NCI-H2029 (cell line): ENCODE measurements at places on chromosomes 7 and 10.

DNA sequence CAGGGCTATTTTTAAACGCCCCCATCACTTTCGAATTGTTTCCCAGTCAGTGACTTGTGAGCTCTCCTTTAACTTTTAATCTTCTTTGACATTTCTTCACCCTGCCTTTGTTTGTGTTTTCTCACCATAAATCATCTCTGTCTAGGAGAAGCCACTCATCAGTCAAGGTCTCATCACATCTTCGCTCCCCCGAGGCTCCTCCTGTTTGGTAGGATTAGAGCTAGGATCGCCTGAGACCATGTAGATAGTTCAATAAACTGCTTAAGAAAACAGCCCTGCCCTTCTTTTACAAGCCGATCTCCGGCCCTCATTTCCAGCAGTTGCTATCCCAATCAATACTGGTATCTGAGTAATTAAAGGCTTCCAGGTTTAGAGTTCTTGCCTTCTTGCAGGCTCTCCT, 472.8 kb upstream of the ADARB2 start:
- DNase-seq, result no peak

DNA sequence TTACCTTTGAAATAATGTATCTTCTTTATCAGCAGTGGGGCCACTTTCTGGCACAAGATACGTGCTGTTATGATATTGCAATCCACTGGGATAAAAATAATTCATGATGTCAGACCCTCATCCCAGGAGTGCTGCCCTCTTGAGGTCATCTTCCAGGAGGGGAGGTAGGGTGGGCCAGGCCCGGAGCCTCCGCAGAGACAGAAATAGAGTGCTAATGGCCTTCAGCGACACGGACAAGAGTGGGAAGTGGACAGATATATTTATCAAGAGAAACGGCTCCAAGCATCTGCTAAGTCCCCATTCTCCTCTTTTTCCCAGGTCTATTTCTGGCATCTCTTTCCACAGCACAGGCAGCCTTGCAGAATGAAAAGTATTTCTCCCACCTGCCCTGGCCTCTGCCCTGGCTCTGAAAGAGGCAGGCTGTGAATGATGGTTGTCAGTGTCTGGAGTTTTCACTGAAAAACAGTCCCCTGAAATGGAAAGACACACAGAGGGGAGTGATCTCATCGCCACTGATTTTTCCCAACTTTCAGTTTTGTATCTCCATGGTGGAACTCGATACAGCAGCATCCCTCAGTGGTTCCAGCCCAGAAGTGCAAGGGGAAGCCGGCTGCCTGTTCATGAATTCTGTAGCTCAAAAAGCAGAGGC, 251.7 kb upstream of the MYO3A start:
- peak; percentile 6 for DNase-seq

DNA sequence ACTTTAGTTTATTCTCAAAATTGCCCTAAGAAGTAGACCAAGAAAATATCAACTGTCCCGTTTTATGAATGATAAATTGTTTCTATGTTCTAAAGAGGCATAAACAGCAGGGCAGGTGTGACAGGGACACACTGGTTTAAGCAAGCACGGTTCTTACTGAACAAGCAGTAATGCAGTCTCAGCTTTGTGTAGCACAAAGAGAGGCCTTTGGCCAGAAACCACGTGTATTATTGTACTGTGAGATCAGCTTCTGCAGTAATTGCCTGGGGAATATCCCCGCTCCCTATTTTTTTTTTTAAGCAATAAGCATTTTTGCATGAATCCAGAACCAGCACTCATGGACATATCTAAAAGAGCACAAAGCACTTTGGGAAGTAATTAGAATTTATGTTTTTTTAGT, 255.4 kb downstream of the WDR11 start:
- DNase-seq, result no peak

GRCh38 chr7:22238354-22239311, 118.3 kb downstream of the RAPGEF5 start:
- no peak for DNase-seq

DNA sequence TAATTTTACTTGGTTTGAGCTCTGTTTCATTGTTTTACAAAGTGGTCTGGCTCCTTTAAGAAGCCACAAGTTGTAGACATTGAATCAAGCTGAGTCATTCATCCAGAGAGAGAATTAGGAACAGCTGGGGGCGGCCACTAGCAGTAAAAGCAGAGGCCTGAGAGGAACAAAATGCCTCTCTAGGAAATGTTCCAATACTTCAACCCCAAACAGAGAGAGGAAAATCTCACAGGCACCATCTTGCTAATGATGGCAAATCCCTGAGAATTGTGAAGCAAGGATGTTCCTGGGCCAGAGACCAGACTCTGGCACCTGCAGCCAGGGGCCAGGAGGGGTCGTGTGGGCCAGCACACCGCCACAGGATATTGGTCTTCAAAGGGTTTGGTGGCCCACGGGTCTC, 26.5 kb upstream of the TRIL start:
- DNase-seq, result peak; percentile 2

DNA sequence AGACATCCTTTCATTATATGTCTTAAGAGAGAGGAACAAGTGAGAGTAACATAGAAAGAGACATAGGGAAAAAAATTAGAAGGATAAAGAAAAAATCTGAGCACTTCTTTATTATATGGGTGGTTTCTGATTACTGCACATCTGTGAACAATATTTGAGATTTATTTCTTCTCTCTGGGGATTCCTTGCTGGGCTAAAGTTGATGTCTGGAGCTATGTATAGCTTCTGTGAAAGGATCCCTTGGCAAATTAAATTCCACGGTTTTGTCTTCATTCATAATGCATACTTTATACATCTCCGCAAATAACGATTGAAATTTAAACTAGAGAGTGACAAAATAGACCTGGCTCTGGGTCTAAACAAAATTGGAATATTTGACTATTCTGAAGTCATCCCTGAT, 232.2 kb upstream of the CTBP2 start:
- no peak for DNase-seq

DNA sequence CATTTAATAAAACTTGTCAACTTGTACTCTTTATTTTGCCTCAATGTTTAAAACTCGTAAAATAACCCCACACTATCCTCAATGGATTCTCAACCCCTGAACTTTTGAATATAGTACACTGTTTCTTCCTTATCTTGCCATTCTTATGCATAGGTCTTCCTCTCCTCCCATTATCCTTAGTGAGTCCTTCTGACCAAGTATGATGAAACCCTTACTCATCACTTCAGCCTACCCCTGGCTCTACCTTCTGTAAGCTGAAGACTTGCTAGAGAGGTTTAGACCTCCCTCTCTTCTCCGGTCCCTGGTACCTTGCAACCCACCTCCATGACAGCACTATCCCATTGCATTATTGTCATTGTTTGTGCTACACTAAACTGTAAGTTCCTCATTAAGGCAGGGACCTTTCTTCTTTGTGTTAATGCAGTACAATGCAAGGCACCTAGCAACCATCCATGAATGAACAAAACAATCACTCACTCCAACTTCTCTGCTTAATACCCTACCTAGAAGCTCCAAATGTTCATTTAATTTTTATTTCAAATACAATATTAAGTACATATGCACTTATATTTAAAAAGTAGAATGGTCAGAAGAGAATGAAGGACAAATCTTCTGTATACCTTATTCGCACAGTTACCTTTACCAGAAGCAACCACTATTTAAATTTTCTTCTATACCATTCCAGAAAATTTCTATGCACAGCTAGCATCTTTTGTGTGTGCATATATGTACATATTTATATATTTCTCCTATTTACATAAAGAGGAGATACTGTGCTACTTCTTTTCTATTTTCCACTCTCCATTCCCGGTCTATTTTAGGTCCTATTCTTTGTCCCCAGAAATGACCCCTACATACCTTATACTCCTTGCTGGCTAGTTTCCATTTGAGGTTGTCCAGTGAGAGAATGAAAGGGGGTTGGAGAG, 77.5 kb downstream of the SLC16A9 start:
- no peak for DNase-seq

DNA sequence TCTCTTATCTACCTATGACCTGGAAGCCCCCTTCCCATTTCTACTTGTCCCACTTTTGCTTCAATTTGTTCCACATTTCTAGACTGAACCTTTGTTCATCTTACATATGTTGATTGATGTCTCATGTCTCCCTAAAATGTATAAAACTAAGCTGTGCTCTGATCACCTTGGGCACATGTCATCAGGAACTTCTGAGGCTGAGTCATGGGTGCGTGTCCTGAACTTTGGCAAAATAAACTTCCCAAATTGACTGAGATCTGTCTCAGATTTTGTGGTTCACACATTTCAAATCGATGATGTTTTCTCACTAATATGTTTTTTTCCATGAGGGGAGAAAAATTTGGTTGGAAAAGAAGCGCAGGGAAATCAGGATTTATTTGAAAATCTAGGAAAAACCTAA, 406.2 kb upstream of the LRRTM3 start:
- no peak for DNase-seq

GRCh38 chr7:2566348-2566889, 7.6 kb downstream of the IQCE start:
- no peak for DNase-seq

GRCh38 chr10:47146572-47146971, 153.4 kb upstream of the GDF10 start:
- no peak for DNase-seq

DNA sequence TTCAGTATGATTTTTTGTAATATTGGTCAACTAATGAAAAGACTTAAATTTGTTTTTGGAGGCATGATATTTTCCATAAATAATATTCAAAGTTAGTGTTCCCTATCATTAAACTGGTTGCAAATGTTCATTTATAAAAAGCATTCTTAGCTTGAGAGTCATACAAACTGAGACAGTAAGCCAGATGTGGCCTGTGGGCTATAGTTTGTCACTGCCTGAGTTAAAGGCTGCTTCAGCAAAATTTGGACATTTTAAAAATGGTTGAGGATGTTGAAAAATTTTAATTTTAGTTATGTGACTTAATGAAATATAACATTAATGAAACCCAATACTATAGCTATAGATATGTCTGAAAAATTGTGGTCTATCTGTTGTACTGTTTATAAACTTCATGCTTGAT, 180.2 kb upstream of the CACNA2D1 start:
- no peak for DNase-seq

GRCh38 chr7:155918720-155919390, 106.6 kb upstream of the SHH start:
- no peak for DNase-seq

GRCh38 chr10:75542084-75542483, 110.7 kb downstream of the LRMDA start:
- DNase-seq, result no peak

- no peak for DNase-seq
These were observed 612 bp downstream of the KCP start for GRCh38 chr7:128909625-128910568.

DNA sequence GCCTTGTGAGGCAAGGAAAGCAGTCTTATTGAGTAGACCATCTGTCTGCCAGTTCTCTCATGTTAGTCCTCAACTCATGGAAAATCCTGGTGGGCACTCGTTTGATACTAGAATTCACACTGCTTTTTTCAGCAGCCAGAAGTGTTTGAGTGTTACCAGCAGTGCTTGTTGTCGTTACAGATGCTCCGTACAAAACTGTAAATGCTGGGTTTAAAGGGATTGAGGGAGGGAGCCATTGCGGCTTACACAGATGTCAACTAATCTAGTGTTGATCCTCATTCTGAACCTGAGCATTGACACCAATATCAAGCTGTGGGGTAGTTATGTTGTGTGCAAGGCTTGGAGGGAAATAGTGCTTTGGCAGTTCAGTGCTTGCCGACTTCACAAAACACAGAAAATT, 348.6 kb downstream of the AUTS2 start:
- no peak for DNase-seq

GRCh38 chr7:16350634-16351033, 70.7 kb downstream of the CRPPA start:
- no peak for DNase-seq

DNA sequence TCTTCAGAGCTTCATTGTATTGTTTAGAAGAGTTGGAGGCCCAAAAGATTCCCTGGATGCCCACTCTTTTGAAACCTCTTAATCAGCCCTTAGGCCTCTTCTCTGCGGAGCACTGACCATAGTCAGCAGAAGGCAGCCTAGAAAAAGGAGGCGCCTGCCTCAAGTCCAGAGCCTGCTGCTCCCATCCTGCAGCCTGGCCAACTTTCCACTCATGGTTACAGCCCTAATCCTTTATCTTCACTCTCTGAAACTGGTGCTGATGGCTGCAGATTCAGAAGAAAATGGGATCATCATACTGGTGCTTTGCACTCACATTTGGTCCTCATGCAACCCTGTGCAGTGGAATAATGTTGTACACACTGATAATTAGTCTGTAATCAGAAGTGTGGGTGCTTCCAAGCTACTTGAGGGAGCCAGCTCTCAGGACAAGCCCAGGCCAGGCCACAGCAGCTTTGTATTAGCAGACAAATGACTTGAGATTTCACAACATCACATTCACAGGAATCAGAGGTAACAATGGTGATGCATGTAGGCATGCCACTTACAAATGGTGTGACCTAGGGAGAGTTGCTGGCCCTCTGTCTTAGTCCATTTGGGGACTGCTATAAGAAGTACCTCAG, 272.9 kb downstream of the GALNT17 start:
- DNase-seq, result no peak

DNA sequence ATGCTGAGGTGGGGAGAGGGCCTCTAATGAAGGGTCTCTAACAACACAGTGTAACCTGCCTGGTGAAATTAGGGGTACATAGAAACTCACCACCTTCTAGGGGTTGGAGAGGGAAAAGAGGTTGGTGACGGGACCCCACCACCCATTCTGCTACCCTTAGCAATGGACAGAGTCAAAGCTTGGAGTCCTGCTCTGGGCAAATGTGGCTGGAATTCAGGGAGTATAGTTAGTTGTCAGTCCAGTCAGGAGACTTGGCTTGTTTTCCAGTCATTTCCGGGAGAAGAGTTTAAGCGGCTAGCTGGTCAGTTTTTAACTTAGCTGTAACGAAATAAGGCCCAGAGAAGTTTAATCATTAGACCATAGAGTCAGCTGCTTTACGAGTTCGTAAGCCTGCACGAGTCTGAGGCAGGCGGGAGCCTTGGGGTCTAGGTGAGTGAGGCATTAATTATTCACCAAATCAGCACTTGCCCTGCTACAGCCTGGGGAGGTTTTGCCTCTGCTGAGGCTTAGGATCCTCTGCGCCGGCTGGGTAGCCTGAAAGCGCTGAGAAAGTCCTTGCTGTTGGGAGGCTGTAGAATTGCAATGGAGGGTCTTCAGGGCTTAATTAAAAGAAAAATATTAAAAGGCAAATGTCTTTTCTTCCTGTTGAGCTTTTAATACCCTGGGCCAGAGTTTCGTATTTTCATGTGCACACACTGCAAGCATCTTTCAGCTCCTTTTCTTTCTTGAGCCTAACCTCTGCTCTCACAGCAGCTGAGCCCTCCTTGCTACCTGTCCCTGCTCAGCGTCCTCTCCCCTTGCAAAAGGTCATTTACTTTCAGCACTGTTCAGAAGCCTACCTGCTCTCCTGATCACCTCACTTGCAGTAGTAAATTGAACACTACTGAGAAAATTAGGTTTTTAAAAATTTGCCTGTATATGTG, 1.5 kb upstream of the LAMB1 start:
- no peak for DNase-seq
